GM12892 (cell line): ENCODE measurements at places on chromosomes 3 and 15.

GRCh38 chr3:57809609-57809968 lies 53.5 kb downstream of the SLMAP start:
- DNase-seq: no peak

DNA sequence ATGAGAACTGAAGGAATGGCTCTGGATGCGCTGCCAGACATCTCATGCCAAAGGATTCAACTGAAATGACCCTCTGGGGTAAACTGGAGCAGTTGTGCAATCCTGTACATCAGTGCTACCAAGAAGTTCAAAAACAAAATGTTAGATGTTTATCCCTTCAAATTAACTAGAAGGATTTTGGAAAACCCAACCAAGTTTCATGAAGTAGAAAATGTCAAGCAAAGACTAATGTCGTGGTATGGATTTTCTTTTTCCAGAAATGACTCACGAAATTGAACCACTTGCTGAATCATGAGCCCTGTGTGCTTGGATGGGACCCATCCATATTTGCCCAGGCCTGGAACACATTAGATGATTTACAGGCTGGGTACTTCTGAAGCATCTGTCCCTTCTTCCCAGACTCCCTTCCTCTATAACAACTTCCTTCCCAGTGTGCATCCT lies 101.6 kb downstream of the LRTM1 start:
- no peak for DNase-seq

- DNase-seq: no peak
Observed at GRCh38 chr3:49489247-49489646, 19.2 kb downstream of the DAG1 start.

DNA sequence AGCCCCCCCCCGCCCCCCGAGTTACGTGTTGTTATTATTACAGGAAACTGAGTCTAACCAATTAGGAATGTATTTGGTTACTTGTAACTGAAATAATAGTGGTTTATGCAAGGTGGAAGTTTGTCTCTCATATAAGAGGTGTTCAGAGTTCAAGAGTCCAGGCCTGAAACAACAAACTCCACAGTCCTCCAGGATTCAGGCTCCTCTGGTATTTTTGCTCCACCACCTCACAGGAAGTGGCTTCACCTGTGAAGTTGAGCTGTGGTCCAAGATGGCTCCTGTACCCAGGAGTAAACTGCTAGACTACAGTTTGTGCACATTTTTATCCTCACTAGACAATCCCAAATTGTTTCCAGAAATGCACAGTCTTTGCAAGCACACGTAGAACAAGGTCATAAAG lies 27.3 kb downstream of the MOBP start:
- DNase-seq: no peak

DNA sequence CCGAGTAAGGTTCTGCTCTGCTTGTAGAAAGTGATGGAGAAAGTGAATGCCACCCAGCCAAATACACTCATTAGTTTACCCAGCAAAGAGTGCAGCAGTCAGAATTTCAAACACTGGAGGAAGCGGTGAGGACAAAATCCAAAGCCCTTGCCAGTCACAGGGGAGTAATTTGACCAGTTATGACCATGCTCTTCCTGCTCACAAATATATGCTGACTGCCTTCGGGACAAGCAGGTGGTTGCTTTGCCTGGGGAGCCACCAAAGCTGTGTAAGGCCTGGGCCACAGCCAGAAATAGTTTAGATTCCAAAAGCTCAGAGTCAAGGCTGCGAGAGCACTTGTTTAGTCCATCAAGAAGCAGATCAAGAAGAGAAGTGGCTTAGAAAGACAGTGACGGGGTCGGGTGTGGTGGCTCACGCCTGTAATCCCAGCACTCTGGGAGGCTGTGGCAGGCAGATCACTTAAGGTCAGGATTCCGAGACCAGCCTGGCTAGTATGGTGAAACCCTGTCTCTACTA lies 51.0 kb upstream of the ATP13A3 start:
- DNase-seq: no peak

GRCh38 chr3:18069568-18069967 lies 327.1 kb upstream of the TBC1D5 start:
- no peak for DNase-seq

- DNase-seq: no peak
Observed at GRCh38 chr15:27045796-27046195, 74.8 kb downstream of the GABRG3 start.

GRCh38 chr3:118949113-118949760 lies 85.4 kb downstream of the IGSF11 start:
- DNase-seq: no peak

GRCh38 chr3:120446891-120447668 lies 3.7 kb downstream of the FSTL1 start:
- DNase-seq: no peak

GRCh38 chr3:147404800-147405230 lies 1.5 kb downstream of the ZIC4 start:
- DNase-seq: no peak

DNA sequence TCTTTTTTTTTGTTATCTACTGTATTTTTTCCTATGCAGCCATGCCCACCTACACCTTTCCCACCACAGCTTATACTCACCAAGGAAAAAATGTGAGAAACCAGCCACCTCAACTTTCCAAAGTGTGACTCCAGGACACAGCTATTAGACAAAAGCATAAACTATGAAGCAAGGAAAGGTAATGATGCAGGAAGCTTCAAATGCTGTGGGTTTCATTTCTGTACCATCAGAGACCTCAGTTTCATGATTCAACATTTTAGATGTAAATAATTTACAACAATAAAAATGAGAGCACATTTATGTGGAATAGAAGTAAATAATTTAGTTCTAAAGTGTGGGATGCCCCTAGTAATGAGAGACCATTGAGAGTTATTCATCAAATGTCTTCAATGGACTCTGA lies 115.1 kb downstream of the CDIN1 start:
- no peak for DNase-seq

DNA sequence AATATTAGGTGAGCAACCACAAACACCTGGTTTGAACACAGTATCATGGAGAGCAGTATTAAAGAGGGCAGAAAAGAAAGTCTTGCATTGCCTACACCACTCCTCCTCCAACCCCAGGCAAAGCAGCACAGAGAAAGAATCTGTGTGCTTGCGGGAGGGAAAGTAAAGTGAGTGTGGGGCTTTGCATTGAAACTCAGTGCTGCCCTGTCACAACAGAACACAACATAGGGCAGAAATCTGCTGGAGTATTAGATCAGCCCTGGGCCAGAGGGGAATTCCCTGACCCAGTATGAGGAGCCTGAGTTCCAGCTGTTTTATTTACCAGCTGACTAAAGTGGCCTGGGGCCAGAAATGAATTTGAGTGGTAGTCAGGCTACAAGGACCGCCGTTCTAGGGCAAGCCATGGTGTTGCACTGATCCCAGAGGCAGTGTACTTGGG lies 75.5 kb downstream of the SPATA16 start:
- no peak for DNase-seq
